Stimulated activated CD4-positive, alpha-beta T cell treated with anti-CD3 and anti-CD28 coated beads, Interleukin-12 subunit alpha, Interleukin-12 subunit beta, amount 100 ng/mL, for 24 hours (primary cell): ENCODE measurements at places on chromosomes 13 and 19.

DNA sequence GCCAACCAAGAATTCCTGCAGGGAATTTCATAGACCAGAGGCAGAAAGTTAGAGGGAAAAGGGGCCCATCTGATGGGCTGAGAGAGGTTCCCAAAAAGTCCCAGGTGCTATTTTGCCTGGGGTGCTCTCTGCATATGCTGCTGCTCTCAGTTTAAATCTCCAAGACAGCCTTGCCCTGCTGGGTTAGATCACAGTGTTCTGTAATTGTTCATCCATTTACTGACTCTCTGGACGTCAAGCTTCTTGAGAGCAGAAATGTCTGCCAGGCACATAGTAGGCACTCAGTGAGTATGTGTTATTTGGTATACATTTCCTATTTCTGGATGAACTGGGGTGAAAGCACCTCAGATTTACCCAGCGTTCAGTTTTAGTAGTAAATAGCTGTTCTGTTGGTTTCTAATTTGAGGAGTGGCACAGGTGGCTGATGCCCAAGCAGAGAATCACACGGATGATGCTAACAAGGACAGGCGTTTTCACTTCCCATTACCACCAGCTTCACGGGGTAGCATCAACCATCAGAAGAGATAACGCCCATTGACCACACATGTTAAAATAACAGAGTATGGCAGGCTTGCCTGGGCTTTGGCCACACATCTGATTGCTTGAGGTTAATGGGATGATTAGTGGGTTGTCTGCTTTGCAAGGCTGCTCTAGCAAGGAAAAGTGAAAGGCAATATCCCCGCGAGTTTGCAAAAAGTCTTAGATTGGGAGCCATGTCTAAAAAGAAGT is 161.1 kb downstream of the SLC7A1 start:
- no peak for DNase-seq

DNA sequence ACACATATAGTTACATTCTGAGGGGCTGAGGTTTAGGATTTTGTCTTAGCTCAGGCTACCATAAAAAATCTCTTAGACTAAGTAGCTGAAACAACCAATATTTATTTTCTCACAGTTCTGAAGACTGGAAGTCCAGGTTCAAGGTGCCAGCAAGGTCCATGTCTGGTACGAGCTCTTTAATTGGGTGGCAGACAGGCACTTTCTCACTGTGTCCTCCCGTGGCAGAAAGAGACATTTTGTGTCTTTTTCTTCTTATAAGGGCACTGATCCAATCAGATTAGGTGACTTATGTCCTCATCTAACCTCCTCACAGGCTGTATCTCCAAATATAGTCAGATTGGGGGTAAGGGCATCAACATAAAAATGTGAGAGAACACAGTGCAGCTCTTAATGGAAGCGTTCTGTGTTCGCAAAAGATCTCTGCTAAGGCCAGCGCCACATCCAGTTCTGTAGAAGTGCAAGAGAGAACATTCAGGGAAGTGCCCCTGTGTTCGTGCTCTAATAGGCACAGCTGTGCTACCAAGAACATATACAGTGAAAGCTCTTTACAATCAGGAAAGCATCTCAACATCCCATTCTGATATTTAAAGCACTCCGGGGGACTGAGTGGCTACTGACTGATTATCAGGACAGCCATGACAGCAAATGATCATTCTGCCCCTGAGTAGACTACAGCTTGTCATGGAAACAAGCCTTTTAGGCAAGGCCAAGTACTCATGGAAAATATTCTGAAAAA is 819.2 kb downstream of the LIG4 start:
- DNase-seq: no peak

GRCh38 chr13:98272549-98272948 is 95.5 kb upstream of the RNF113B start:
- no peak for DNase-seq

DNA sequence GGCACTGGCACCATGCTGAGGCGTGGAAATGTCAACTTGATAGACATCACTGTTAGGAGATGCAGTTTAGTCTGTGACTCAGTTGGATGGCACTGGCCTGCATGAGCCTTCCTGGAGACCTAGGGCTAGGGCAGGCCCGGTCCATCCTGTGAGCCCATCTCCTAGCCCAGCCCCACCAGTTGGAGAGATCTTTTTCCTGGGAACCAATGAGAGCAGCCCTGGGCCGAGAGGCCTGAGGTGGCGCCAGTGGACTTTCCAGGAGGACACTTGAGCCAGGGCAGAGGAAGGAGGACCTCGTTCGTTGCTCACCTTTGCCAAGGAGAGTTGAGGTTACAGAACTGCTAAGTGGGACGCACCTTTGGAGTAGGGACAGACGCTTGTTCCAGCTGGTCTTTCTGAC is 100.5 kb upstream of the TEX29 start:
- no peak for DNase-seq

- no peak for DNase-seq
Observed at GRCh38 chr13:29175250-29175873, 355.2 kb downstream of the MTUS2 start.
